ENCODE measurements at places on chromosomes 5 and 9. TPM values are rescaled to one million over a fixed set of nuclear protein-coding genes. Genes with fewer than 3 reads are reported as not detected.
A peak's percentile ranks its signal among the peaks of the same experiment; 100 is the strongest.

Gene F2RL1
- 20.1 TPM for total RNA-seq

Gene KCNV2
- not detected for total RNA-seq

- peak; percentile 87 for DNase-seq
These were observed 9.3 kb upstream of the ZDHHC12 start for GRCh38 chr9:128733256-128733655.

Gene ERP44
- total RNA-seq = 12.1 TPM

- DNase-seq = no peak
These were observed 1532.8 kb upstream of the ACO1 start for GRCh38 chr9:30851600-30851999.

- no peak for DNase-seq
These were observed 31.7 kb upstream of the MINAR2 start for GRCh38 chr5:129716235-129716634.

- peak; percentile 38 for DNase-seq
These were observed 9.8 kb upstream of the RAPGEF6 start for GRCh38 chr5:131644822-131645221.

Gene IFNE
- total RNA-seq = 0.43 TPM

Gene LECT2
- not detected for total RNA-seq

DNA sequence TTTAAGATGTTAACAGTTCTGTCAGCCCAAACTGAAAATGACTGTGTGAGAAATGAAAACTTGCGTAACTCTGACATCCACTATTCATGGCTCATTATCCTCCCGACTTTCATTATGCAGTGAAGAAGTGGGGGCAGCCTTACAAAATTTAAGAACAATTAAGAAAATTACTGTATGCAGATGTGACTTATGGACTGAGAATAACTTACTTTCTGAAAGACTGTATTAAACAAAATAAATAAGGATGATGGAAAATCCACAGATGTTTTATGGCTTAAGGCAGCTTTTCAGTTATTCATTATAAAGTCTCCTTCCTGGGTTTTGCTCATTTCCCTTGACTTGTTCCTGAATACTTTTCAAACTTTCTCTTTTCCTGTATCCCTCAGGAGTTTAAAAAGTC is 55.2 kb downstream of the GRIN3A start:
- DNase-seq = no peak

DNA sequence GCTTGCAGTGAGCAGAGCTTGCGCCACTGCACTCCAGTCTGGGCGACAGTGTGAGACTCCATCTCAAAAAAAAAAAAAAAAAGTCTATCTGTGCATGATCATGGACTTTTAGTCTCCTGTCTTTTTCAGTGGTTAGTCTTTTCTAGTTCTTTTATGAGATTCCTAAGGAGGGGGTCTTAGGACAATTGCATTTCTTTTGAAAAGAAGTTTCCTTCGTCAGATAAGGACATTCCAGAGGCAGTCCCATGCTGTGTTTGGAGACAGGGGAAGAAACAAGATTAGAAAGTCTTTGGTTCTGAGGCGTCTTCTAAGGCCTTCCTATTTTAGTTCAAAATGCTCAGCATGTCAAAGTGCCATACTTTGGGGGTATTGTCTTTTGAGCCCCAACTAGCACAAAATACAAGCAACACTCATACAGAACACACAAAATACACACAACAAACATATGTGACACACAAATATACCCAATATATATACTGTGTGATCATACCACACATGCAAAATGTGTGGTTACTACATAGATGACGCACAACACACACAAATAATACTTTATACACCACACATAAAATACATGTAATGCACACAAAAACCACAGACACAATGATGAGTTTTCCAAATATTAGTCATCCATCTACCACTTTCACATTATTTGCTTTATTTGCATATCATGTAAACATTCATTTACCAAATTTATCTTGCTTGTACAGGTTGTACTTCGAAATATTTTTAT is 394.5 kb downstream of the SPATA31D1 start:
- no peak for DNase-seq
